ENCODE measurements at places on chromosomes 6 and 20. TPM values are rescaled to one million over a fixed set of nuclear protein-coding genes. Genes with fewer than 3 reads are reported as not detected.

CD109 gene
- polyA plus RNA-seq: 31.1 TPM

ENPP5 gene
- polyA plus RNA-seq: 0.24 TPM

NKAIN2 gene
- polyA plus RNA-seq: not detected

TREML2 gene
- not detected for polyA plus RNA-seq

CCN2 gene
- 1,621 TPM for polyA plus RNA-seq

LAMA4 gene
- 331 TPM for polyA plus RNA-seq

KIF6 gene
- 0.87 TPM for polyA plus RNA-seq

AGPAT4 gene
- polyA plus RNA-seq: 3.9 TPM

SLC17A3 gene
- polyA plus RNA-seq: not detected

SF3B5 gene
- polyA plus RNA-seq: 197 TPM

APOBEC2 gene
- not detected for polyA plus RNA-seq

C20orf202 gene
- not detected for polyA plus RNA-seq

CTCFL gene
- not detected for polyA plus RNA-seq

VGLL2 gene
- polyA plus RNA-seq: not detected

IPCEF1 gene
- polyA plus RNA-seq: not detected

KCNB1 gene
- polyA plus RNA-seq: not detected

STX11 gene
- 1.9 TPM for polyA plus RNA-seq

MCCD1 gene
- polyA plus RNA-seq: not detected

ZNF341 gene
- 2.9 TPM for polyA plus RNA-seq

ANGPT4 gene
- polyA plus RNA-seq: not detected

DEFB124 gene
- polyA plus RNA-seq: not detected

HEY2 gene
- polyA plus RNA-seq: 0.13 TPM

FLRT3 gene
- polyA plus RNA-seq: 2.4 TPM

TSHZ2 gene
- 4.5 TPM for polyA plus RNA-seq

DHX35 gene
- 4.5 TPM for polyA plus RNA-seq

C2 gene
- polyA plus RNA-seq: 1.4 TPM

MEI4 gene
- 0.04 TPM for polyA plus RNA-seq

GLP1R gene
- not detected for polyA plus RNA-seq

LY6G6D gene
- polyA plus RNA-seq: not detected

ID1 gene
- polyA plus RNA-seq: 248 TPM

LY6G6C gene
- polyA plus RNA-seq: not detected

LAMP5 gene
- polyA plus RNA-seq: not detected

ELOVL4 gene
- 12.5 TPM for polyA plus RNA-seq

IYD gene
- polyA plus RNA-seq: not detected

SGK2 gene
- not detected for polyA plus RNA-seq
